ENCODE measurements at places on chromosomes 1 and 21.

GRCh38 chr1:87869567-87869966 is 540.9 kb downstream of the LMO4 start:
- DNase-seq = no peak

- no peak for DNase-seq
Measured at GRCh38 chr21:38266732-38267131, 9.9 kb downstream of the KCNJ15 start.

- no peak for DNase-seq
Measured at GRCh38 chr1:184244962-184245361, 141.9 kb upstream of the C1orf21 start.

GRCh38 chr1:64136296-64136695 is 67.1 kb upstream of the UBE2U start:
- DNase-seq = no peak

DNA sequence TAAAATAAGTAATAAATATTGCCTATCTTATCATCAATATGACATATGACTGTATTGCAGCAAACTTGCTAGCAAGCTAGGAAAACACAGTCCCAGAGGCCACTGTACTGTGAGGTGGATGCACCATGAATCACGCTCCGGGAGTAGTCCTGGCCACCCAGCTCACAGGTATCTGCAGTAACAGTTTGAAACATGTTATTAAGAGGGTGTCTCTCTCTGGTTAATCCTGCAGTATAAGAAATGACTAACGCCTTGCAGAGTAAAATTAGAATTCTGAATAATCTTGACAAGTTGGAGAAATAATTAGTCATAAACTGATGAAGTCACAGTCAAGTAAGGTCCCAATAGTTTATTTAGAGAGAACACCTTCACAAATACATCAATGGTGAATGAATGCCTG is 34.0 kb upstream of the DPT start:
- DNase-seq = no peak

- DNase-seq = no peak
Measured at GRCh38 chr1:119116725-119117124, 23.7 kb downstream of the WARS2 start.

- DNase-seq = no peak
Measured at GRCh38 chr1:31633117-31633516, 11.6 kb downstream of the PEF1 start.

- no peak for DNase-seq
Measured at GRCh38 chr1:150564051-150564991, 15.1 kb downstream of the MCL1 start.

DNA sequence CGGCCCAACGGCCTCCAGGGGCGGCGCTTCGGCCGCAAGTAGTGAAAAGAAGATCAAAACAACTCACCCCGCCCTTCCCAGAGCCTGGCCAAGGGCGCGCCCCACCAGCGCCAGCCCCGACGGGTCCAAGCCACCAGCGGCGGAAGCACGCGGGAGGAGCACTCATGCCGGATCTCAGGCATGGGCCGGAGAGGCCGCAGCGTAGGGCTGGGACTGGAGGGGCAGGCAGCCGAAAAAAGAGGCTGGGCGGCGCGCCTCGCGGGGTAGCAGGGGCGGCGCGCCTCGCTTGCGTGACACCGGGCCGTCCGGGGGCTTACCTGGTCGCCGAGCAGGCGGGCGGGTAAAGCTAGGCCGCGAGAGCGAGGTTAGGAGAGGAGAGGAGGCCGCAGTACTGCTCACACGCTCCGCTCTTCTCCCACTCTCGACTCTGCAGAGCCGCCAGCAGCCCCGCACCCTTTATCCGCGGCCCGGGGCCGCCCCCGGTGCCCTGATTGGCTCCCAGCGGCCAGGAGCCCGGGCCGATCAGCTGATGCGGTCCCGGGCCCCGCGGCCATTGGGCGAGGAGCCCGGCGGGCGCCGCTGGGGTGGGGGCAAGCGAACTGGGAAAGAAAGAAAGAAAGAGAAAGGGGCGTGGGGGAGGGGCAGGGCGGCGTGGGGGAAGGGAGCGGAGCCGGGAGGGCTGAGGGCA is at the start of gene GLUL:
GLUL (minus strand) TSS at position 429 of the 688 bp plus-strand sequence. CDS start 3,053 bp downstream, outside the sequence.
- DNase-seq = peak; percentile 95

DNA sequence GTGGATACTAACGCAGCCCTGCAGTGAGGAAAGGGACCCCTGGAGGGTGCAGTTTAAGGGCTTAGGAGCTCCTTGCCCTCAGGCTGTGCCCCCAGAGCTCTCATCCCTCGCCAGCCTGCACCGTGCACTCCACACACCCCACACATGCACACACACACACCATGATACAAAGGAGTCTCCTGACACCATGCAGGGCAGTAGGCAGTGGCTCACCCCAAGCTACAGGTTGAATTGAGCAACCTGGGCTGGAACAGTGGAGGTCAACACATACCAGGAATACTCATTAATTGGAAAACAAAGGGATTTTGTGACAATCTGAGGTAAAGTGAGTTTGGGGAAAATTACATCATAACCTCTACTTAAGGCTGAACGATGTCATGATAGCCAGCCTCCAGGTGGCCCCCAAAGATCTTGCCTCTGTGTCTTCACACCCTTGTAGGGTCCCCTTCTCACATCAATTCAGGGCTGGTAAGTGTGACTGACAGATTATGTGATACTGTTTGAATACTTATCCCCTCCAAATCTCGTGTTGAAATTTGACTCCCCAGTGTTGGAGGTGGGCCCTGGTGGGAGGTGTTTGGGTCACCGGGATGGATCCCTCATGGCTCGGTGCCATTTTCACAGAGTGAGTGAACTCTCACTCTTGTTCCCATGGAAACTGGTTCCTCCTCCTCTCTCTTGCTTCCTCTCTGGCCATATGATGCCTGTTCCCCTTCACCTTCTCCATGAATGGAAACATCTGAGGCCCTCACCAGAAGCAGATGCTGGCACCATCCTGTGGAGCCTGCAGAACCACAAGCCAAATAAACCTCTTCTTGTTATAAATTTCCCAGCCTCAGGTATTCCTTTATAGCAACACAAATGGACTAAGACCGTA is 111.0 kb upstream of the RAB4A start:
- DNase-seq = no peak

DNA sequence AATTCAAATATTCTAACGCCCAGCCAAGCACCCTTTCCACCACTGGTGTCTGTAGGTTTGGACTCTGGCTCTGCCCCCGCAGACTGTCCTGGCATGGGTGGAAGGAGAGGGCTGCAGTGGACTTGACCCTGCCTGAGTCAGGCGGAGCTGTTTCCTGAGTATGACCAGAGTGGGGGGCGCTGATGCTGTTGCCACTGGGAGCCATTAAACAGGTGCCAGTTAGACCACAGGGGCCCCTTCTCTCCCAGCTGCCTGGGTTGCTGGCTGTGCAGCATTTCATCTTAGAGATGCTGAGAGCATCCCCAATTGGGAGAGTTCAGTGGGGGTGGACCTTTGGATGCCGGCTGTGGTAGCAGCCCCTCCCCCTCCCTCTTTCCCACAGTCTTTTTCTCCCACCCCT is 539.5 kb downstream of the MATN1 start:
- no peak for DNase-seq

- no peak for DNase-seq
Measured at GRCh38 chr1:88698764-88699163, 14.7 kb downstream of the PKN2 start.

- peak; percentile 58 for DNase-seq
Measured at GRCh38 chr1:18217398-18218043, 109.9 kb downstream of the IGSF21 start.

DNA sequence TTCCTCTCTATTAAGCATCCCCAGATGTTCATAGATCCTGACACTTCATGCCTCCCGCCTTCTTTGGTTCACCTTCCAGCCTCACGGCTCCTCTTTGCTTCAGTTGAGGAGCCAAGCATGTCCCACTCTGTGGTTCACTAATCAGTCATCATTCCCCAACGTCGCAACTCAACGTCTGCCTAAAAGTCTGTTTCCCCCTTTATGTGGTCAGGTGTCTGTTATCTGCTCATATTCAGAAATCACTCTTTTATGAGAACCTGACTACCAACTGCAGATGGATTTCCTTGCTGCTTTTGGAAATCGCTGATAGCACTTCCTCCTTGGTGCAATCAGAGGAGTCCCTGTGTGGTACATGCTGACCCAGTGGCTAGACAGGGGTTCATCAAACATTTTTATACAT is 94.1 kb upstream of the VANGL1 start:
- no peak for DNase-seq

- no peak for DNase-seq
Measured at GRCh38 chr21:37001441-37001840, 5.1 kb upstream of the RIPPLY3 start.

- DNase-seq = peak; percentile 61
Measured at GRCh38 chr1:181099152-181100014, 10.9 kb downstream of the IER5 start.

DNA sequence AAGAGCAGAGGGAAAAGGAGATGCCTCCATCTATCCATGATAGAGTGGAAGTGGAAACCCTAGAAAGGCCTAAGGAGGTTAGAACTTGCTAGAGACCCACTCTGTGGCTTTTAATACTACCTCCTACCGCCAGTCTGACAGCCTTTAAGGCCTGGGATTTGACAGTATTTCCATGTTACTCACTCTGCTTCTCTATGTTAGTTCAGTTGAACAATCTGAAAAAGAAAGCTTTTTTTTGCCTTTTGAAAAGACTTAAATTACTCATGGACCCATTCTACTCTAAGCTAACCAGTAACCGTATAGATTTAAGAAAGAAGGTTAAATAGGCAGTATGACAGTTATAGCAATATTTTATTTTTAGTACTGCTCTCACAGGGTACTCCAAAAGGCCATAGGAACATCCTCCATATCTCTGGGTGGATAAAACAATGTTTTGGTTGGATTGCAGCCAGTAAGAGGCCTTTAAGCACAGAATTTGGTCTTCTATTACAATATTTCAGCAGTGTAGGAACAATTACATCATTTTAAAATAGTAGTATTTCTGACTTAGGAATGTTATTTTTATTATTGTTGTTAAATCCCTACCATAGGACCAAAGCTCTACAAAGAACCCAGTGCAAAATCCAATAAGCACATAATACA is 15.9 kb upstream of the GPR25 start:
- DNase-seq = no peak

- no peak for DNase-seq
Measured at GRCh38 chr1:156660752-156661112, 16.5 kb downstream of the NES start.

DNA sequence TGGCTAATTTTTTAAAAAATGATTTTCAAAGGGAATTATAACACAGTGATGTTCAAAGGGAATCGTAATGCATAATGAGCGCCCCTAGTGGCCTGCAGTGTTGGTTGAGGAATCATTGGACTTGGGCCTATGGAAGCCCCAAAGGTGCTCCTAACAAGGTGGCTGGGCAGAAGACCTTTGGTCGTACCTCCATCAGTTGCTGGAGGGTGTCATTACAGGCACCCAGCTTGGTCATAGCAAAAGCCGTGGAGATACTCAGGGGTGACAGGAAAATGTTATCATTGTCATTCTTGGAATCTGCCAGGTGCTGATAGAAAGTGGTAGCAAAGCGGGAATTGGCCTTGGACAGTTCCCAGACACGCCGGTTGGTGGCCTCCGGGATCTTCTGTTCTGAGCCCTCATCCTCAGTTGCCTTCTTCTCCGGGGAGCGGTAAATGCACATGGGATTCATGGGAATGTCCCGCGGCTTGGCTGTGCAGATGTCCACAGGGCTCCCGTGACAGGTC is 2.7 kb downstream of the SERPINC1 start:
- DNase-seq = peak; percentile 51

- peak; percentile 79 for DNase-seq
Measured at GRCh38 chr1:1943834-1944570, 24.9 kb upstream of the TMEM52 start.

- DNase-seq = no peak
Measured at GRCh38 chr1:246416261-246416660, 90.8 kb downstream of the SMYD3 start.

GRCh38 chr21:32102426-32102825 is 176.4 kb downstream of the MIS18A start:
- no peak for DNase-seq

- DNase-seq = no peak
Measured at GRCh38 chr1:188061881-188062280, 1233.1 kb downstream of the PLA2G4A start.

GRCh38 chr1:201480231-201481003 is 11.4 kb upstream of the PHLDA3 start:
- DNase-seq = peak; percentile 85

GRCh38 chr1:84298684-84299535 is 2.6 kb upstream of the SAMD13 start:
- peak; percentile 72 for DNase-seq

DNA sequence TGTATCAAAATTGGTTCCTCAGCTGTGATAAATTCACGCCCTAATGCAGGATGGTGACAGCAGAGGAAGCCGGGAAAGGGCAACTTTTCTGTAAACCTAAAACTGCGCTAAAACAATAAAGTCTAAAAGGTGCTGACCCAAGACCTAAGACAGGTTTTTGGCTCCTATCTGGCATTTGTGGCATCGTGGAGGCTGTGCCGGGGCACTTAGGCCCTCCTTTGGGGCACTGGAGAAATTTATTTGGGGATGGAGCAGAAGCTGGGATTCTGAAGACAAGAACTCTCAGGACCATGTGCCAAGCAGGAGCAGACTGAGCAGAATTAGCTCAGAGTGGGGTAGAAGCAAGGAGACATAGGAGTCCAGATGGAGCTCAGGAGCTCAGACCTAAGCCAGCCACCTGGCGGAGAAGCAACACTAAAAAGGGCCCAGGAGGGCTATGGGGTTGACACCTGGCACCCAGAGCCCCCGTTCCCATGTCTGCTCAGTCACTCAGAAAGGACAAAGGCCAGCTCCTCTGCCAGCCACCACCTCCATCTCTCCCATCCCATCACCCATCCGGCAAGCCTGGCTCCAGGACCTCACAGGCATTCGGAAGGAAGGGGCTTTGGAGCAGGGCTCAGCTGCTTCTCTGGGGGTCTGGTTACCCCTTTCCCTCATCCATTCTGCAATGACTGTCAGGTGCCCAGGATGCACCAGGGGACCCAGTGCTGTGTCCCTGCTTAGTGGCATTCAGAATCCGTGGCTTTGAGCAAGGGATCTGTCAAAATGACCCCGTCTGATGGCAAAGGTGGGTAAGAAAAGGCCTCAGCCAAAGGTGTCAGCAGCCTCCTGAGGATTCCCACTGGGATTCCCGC is 347.7 kb downstream of the NPHP4 start:
- DNase-seq = no peak

DNA sequence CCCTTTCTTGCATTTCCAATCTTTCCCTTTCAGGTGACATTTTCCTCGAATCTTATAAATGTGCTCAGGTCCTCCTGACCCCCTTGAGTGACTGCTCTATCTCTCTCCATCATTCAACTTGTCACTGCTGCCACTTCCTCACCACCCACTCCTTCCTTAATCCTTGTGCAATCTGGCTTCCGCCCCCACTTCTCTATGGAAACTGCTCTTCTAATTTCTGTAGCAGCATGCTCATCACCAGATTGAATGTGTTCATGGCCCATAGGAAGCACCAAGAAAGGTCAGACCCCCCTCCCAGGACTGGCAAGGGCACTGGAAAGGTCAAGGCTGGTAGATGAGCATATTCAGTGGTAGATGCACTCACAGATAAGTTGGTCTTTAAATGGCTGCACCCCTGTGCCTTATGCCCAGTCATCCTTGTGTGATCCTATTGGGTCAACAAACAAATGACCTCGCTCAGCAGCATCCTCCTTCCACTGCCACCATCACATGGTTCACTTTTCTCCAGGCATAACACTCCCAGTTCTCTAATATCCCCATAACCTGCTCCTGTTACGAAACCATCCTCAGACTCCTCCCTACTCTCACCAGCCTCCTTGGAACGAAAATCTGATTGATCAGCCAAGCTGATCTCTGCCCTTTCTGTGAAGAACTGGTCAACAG is 288.5 kb upstream of the POU3F1 start:
- no peak for DNase-seq

All from GM13977 (cell line).